RKO (cell line): ENCODE measurements at places on chromosomes 2 and 18.

DNA sequence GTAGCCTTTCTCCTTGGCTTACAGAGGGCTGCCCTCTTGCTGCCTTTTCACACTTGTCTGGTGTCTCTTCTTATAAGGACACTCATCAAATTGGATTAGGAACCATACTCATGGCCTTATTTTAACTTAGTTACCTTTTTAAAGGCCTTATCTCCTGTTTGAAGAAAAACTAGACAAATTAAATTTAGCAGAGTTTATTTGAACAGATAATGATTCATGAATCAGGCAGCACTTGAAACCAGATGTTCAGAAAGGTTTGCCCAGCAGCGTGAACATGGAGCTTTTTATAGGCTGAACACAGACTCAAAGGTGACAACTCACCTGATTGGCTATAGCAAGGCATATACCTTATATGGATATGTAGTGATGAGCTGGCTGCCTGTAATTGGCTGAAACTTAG, 238.0 kb downstream of the GULP1 start:
- no peak for DNase-seq

- peak; percentile 23 for DNase-seq
Observed at GRCh38 chr2:191218292-191218898, 26.8 kb upstream of the MYO1B start.

- no peak for DNase-seq
Observed at GRCh38 chr2:210215120-210215519, 10.1 kb downstream of the ACADL start.

DNA sequence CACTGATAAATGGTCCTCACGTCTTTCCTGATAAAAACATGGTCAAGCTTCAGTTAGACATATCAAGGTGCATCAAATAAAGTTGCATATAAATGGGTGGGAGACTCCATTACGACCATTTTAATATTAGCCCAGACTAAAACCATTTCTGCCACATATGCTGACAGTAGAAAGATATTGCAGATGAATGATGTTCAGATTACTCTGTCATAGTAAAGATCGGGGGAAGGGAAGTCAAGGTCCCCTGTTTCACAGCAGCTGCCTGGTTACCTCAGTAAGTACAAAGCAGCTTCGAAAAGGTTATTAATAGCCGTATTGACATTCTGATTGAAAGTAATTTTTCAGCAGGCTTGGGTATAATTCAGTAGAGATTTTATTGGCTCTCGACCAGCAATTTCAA, 927.7 kb upstream of the CDH2 start:
- DNase-seq: no peak

DNA sequence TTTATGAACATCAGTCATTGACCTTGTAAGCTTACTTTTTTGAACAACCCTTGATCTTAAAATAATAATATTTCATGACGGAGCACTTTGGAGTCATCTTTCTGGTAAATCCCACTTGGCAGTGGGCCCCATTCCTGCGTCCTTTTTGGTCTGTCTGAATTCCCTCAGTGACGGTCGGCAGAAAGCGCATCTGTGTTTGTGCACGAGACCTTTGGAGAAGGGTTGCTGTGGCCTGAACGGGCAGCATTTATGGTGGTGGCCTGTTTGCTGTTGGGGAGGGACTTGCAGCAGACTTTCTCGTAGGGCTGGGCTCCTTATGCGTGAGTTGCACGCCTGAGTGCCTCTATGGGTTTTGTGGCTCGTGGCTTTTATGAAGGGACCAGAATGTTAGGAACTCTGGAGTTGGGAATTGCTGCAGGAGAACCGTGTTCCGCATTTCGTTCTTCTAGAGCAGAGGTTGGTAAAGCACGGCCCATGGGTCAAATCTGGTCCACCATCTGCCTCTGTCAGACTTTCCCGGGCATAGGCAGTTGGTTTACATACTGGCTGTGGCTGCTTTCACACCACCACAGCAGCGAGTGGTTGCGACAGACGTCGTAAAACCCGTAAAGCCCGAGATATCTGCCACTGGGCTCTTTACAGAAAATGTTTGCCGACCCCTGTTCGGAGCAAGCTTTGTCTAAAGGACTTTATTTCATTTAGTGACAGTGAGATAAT, 30.8 kb downstream of the LPIN1 start:
- DNase-seq: no peak

GRCh38 chr18:42011053-42011452, 56.0 kb downstream of the PIK3C3 start:
- no peak for DNase-seq

DNA sequence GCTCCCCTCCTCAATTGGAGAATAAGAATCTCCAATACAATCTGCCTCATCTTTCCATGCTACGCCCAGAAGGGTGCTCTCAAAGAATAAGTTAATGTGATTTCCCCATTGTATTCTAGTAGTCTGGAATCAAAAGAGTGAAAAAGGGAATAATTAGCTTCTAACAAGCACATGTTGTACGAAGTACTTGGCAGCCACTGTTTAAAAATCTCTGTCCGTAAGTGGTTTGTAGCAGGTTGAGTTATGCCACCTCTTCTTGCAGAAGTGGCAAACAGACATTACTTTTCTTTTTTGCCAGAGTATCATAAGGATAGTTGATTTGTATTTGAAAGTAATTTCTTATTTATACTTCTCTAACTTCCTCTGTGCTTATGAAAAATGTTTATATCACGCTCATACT, 184.7 kb downstream of the CD226 start:
- DNase-seq: no peak

- DNase-seq: no peak
Observed at GRCh38 chr18:49572611-49573345, 10.9 kb downstream of the LIPG start.

DNA sequence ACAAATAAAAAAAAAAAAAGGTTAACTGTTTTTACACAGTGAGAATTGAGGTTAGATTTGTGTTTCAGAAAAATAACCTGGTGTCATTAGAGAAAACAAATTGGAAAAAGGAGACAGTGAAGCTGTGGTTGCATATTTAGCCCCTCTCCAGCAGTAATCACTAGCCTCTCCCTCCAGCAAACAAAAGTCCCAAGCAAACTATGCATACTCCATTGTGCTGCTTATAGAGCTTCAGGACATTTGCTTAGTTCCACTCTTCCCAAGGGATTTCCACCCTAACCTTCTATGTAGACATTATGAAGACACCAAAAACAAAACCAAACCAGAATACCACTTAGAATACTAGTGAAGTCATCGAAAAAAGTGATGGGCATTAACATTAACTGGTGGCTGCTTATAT, 534.2 kb upstream of the CDH2 start:
- DNase-seq: no peak

DNA sequence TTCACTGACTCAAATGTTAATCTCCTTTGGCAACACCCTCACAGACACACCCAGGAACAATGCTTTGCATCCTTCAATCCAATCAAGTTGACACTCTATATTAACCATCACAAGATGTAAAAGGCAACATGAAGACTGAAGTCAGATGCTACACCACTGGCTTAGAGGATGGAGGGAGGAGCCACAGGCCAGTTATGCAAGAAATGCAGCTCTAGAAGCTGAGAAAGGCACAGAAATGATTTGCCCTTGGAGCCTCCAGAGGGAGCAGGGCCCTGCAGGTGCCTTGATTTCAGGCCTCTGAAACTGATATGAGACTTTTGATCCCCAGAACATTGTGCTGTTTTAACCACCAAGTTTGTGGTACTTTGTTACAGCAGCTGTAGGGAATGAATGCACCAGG, 276.3 kb downstream of the KCNS3 start:
- DNase-seq: no peak

DNA sequence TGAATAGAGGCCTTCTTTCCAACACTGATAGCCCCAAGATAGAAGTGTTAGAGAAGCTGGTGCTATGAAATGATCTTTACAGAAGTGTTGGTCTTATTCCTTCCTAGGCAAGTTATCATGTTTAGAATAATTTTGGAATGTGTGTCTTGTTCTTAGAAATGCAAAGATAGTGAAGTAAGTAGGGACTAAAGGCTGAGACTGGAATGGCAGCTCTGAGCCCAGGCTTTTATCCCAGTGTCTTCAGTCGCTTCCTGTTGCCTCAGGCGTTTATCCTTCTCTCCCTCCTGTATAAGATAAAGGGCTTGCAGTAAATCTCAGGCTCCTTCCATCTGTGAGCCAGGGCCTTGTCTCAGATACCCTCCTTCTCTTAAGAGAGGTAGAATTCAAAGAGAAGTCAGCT, 218.1 kb downstream of the TPGS2 start:
- no peak for DNase-seq

DNA sequence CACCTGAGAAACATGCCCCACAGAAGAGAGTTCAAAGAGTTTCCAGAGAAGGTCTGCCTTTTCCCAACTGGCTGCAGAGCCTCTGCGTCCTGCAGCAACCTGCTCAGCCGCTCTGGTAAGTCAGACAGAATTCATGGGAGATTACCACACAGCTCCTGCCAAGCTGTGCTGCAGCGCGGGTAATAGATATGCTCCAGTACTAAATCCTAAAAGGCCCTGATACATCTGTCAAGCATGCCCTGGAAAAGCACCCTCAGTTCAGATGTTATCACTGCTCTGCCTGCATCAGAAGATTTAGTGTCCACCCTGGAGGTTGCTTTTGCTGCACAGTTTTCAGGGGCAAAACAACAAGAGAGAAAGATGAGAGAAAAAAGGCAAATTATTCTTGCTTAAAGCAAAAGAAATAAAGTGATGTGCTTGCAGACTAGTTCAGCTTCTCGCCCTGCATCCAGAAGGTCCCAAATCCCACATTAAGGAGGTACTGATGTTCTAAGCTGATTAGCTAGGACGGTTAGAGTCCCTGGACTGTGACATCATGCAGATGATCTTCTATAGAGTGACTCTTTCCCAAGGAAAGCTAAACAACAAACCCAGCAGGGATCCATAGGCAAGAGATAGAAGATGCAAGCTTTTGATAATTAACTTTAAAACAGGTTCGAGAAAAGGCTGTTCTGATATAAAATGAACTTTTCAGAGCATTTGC, 488.6 kb downstream of the BCL11A start:
- DNase-seq: no peak

DNA sequence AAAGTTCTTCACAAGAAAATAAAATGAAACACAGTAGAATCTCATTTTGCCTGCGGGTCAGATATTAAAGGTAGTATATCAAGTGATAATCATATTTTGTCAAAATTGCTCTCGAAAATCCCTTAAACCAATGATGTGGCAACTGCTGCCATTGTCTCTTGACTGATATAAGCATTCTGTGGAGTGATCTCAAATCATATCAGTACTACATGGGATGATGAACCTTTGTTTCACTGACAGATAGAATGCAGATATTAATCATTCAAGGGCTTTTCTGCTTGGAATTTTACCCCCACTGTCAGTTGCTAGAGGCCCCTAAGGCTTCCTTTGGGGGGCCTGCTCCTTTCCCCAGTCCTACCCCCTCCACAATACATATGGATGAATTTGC, 31.3 kb upstream of the MALL start:
- no peak for DNase-seq
